NT2/D1 (cell line): ENCODE measurements at places on chromosomes 2 and 18.

DNA sequence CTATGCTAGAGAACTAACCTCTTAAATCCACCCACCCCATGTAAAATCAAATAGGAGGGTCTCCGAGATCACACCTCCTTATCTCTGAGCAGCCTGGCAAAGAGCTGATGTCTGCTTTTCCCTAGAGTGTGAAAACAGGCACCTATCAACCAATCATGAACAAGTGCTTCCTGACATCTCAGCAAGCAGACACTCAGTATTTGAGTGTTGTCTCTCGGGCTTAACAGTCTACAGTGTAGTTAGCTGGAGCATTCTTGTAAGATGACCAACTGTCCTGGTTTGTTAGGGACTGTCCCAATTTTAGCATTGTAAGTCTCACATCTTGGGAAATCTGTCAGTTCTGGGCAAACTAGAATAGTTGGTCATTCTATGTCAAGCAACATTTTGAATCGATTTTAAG, 26.4 kb downstream of the MARCHF4 start:
- DNase-seq, result no peak

GRCh38 chr2:199460101-199460671, 2.4 kb upstream of the SATB2 start:
- no peak for DNase-seq

- no peak for DNase-seq
Measured at GRCh38 chr2:213306316-213306942, 22.2 kb downstream of the SPAG16 start.

DNA sequence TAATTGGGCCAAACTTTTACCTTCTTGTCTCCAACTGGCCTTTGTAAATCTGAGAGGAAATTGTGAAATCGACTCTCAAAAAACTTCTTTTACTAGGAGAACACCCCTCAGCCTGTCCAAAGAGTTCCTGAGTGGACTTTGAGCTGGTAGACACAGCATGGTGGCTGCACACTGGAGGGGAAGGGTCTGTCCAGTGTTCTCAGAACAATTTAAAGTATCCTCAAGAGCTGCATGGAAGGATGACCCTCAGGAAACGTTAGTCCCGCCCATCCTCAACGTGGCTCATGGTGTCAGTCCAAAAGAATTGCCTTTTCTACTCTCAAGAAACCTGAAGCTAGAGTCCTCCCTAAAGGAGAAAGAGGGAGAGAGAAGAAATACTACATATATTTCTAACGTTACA, 182.7 kb downstream of the EPHA4 start:
- DNase-seq, result no peak

GRCh38 chr2:107584577-107584976, 242.1 kb upstream of the RGPD4 start:
- no peak for DNase-seq

DNA sequence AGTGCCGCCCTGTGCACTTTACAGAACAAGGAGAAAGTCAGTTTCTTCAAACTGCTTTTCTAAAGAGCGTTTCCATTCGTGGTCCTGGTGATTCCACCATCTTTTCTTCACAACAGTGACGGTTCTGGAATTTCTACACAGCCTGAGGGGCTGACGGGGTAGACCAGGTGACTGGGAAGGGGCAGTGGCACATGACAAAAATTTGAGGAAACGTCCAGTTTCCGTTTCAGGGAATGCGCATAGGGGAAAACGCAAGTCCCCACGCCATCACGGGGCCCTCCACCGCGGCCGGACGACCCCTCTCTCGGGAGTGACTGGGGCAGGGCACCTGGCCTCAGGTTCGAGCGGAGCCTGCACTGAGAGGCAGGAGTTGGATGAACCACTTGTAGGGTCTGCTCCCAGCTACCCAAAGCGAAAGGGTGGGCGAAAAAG, 980 bp upstream of the SPTBN1 start:
- DNase-seq, result no peak

DNA sequence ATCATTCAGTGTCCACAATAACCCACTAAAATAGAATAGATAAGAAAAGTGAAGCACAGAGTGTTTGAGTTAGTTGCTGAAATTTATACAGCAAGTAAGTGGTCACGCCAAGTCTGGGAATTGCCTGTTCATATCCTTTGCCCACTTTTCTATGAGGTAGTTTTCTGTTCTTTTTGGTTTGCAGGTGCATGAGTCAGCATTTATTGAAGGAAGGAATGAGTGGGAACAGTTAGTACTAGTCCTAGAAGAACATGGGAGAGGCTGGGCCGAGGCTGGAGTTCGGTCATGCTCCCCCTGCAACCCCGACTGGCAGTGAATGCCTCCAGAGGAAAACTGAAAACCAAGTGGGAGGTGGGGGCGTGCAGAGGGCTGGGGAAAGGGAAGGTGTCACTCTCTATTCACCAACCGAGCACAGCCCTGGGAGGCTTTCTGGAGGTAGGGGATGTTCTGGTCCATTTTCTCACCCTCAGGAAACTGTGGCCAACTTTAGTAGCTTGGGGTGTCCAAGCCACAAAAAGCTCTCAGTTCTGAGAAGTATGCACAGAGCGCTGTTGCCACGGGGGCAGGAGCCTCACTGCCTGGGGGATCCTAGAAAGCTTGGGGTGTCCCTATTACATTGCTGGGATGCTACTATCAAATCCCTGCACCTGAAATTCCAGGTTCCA, 41.4 kb downstream of the FOSL2 start:
- DNase-seq, result no peak

GRCh38 chr2:160405077-160405867, 88.3 kb downstream of the RBMS1 start:
- DNase-seq, result peak; percentile 43

- no peak for DNase-seq
Measured at GRCh38 chr2:149745396-149746230, 158.0 kb upstream of the MMADHC start.

GRCh38 chr2:217628061-217628460, 374.7 kb downstream of the TNS1 start:
- DNase-seq, result no peak

DNA sequence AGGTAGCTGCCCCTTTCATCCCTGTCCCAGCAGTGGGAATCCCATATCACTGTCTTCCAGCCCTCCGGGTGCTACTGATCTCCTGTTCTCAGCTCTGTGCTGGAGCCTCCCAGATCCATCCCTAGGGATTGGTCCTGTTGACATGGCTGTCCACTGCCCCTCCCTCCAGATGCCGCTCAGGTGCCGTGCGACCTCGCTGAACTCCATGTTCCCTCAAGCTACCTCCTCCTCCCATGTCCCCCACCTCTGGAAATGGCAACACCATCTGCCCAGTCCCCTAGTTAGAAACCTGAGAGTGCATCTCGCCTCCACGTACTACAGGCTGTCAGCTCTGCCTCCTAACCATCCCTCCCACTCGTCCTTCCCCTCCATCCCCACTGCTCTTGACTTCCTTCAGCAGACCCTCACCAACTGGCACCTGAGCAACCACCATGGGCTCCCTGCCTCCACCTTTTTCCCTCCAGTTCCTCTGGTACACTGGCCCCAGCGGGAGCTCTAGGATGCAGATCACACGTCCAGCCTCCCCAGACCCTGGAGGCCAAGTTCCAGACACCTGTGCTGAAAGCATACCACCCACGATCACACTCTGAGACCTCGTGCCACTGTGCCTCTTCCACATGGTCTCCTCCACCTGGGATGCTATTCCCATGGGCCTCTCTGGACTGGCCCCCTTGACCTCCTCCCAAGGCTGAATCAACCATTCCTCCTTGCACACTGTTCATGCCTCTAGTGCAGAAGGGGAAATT, 106.8 kb downstream of the KLHL29 start:
- no peak for DNase-seq

GRCh38 chr18:55073116-55073515, 113.9 kb upstream of the CCDC68 start:
- DNase-seq, result no peak

- DNase-seq, result no peak
Measured at GRCh38 chr18:8139127-8139527, 470.1 kb upstream of the RAB12 start.

GRCh38 chr18:76839086-76839794, 16.9 kb downstream of the ZNF236 start:
- no peak for DNase-seq

DNA sequence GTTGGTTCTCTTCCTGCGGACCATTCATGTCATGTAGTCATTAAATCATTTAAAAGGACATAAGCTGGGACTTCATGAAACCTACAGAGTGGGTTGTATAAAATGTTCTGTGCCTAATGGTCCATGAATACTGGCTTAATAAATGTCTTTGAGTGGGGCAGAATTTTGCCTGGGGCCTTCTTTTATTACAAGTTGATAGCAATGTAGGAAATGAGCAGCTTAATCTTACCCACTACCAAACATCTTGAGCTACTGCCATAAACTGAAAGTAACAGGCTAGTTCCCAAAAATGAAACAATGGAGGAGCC, 130.9 kb downstream of the TMEM17 start:
- DNase-seq, result no peak

DNA sequence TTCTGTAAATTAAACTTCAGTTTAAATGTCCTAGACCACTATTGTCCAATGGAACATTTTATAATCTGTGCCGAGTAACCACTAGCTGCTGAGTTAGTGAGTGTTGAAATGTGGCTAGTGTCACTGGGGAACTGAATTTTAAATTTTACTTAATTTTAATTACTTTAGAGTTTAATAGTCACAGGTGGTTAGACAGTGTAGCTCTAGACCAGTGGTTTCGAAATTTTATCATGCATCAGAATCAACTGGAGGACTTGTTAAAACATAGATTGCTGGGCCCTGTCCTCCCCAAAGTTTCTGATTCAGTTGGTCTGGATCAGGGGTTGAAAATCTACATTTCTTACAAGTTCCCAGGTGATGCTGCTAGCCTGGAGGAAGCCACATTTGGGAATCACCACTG, 110.4 kb downstream of the FMNL2 start:
- DNase-seq, result no peak

DNA sequence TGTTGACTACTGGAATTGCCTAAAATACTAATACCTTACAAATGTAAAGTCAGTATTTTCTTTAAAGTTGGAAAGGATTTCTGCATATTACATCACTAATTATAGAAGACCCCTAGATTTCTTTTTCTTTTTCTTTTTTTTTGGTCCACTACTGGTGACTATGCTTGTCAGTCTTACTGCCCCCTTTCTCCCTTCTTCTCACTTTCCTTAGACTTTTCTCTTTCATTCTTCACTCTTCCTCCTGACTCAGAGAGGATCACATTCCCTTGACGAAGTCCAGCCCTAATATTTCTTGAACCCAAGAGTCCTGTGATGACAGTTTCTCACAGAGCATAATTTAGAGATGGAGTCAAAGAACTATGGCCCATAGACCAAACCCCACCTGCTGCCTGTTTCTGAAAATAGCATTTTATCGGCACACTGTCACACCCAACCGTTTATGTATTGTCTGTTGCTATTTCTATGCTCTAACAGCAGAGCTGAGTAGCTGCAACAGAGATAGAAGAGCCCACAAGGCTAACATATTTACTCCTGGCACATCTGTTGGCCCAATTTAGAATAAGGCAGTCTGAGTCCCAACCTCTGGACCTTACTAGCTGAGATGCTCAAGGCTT, 40.6 kb upstream of the RIOK3 start:
- DNase-seq, result no peak

DNA sequence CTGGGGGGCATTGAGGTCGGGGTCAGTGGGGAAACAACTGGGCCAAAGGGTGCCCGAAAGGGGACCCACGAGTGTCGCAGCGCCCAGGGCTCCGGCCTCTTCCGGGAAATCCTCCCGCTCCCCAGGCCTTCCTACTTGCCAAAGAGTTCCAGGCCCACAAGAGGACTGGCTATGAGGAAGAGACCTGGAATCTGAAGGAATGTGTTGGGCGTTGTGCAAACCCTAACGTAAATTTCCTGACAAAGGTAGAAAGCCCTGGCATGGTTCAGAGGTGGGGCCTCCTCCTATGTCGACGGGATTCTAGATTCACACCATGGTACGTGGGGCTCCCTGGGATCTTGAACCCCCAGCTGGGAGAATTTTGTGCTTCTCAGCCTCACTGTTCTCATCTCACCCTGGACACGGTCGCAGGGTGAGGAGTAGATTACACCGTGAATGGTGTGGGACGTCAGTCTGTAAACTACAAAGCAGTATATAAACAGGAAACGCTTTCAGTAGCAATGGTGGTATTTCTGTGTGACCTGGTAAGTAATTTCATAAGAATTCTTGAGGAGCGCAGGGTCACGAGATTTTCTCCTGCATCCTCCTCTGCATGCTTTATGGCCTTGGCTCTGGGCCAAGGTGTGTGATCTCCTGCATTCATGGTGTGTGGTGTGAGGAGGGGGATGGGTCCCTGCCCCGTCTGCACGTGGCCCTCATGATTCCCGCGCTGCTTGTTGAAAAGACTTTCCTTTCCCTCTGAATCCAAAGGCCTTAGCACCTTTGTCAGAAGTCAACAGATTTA, 868 bp downstream of the HSBP1L1 start:
- DNase-seq, result no peak

- DNase-seq, result no peak
Measured at GRCh38 chr2:55880416-55881143, 43.0 kb downstream of the EFEMP1 start.

DNA sequence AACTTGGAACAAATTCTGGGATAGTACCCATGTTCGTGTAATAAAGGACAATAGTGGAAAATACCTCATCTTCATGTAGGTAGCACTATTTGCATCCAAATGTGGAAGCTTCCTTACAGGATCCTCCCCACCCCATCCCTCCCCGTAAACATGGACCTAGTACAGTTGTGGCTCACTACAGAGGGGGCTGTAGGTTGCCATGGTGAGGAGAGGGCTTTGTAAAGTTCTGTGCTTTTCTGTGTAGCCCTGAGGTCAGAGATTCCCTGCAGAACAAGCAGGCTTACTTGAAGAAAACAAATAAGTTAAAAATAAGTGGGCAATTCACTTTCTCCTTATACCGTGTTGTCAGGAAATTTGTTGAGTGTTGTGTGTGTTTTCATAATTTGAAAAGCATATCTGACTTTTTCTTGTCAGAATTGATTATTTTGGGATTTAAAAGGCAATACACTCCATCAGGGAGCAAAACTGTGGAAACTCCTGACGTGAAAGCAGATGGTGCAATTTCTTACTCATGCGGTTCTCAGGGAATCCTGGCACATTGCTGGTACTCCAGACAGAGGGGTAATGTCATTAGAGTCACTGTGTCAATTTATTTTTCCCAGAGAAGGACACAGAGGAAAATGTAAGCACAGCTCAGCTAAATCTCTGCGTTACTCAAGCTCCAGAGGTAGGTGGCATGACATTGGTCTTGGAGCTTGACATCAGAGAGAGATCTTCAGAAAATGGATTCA, 174.2 kb upstream of the LHCGR start:
- DNase-seq, result no peak

- DNase-seq, result peak; percentile 60
Measured at GRCh38 chr18:56986829-56987228, 160.1 kb upstream of the BOD1L2 start.

DNA sequence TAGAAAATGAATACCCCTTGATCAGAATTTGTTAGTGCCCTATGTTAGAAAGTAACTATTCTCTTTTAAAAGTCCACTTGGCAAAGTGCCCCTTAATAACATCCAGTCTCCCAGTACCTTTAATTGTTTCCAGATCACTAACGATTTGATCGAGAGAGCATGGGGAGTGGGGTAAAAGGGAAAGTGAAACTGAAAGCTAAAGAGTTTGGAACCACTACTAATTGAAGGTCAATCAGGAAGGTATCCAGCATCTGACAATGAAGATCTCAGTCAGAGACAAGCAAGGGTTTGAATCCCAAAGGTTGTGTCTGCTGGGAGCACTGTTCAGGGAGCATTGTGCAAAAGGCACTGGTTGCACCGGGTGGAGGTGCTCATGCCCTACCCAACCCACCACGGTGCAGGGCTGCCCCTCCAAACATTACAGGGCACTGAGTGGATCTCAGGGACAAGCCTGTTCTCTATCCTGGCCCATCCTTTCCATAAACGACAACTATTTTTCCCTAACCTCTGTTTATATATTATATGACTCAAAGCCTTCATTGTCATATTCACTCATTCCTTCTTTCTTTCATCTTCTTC, 14.6 kb upstream of the RIT2 start:
- no peak for DNase-seq
